ENCODE measurements at places on chromosomes 16 and 17. TPM values are rescaled to one million over a fixed set of nuclear protein-coding genes. Genes with fewer than 3 reads are reported as not detected.
A peak's percentile ranks its signal among the peaks of the same experiment; 100 is the strongest.

DNA sequence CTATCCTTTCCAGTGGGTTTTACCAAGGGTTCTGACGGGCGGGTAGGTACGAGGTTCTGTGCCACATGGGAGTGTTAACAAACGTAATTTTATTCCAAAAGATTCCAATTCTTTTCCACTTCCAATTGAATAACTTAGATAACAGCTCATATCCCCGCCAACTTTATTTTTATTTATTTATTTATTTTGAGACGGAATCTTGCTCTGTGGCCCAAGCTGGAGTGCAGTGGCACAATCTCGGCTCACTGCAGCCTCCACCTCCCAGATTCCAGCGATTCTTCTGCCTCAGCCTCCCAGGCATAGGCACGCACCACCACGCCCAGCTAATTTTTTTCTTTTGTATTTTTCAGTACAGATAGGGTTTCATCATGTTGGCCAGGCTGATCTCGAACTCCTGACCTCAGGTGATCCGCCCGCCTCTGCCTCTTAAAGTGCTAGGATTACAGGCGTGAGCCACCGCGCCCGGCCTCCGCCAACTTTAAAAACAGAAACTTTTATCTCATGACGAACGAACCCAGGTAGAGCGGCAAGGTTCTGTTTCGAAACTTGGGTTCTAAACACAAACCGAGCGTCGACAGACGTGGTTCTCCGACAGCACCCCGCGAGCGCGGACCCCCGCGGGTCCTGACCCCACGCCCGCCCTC lies 613 bp downstream of the ECI1 start:
- no peak for DNase-seq
- H3K27me3 ChIP-seq = no peaks in the 10 kb centered on the region
- peak overlapping the region; percentile 76 for H3K4me3 ChIP-seq
- peak overlapping the region; percentile 91 for H3K27ac ChIP-seq
- H3K4me1 ChIP-seq = peaks cover 18% of the 10 kb centered on the region

- no peaks in the 10 kb centered on the region for H3K27me3 ChIP-seq
- no peak for DNase-seq
- H3K4me1 ChIP-seq = no peaks in the 10 kb centered on the region
- peaks cover 17% of the 10 kb centered on the region for H3K36me3 ChIP-seq
- peak overlapping the region; percentile 82 for H3K27ac ChIP-seq
Measured at GRCh38 chr16:69311533-69312387, 610 bp downstream of the VPS4A start.

GRCh38 chr16:17519101-17519955 lies 48.6 kb upstream of the XYLT1 start:
- no peak for DNase-seq
- H3K4me1 ChIP-seq = no peaks in the 10 kb centered on the region
- H3K4me3 ChIP-seq = no peak overlapping the region
- no peak overlapping the region for H3K27ac ChIP-seq
- no peaks in the 10 kb centered on the region for H3K27me3 ChIP-seq

DNA sequence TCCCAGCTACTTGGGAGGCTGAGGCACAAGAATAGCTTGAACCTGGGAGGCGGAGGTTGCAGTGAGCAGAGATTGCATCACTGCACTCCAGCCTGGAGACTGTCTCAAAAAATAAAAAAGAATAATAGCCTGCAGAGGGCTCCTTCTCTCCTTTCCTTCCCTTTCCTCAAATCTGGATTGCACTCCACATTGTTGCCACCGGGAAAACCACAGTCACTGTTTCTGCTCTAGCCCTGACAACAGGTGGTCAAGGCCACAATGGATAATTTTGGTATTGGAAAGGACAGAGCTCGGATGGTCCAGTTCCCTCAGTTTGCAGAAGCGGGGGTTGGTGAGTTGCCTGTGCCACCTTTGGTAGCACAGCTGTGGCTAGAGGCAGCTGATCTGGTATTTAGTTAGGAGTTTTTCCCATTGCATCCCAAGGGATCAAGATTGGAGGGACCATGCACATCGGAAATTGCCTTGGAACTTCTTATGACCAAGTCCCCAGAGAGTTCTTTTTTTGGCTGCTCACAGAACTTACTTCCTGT lies 44.7 kb upstream of the PRSS54 start:
- H3K27ac ChIP-seq = peak overlapping the region; percentile 48
- no peak overlapping the region for H3K4me3 ChIP-seq
- no peaks in the 10 kb centered on the region for H3K36me3 ChIP-seq
- no peaks in the 10 kb centered on the region for H3K27me3 ChIP-seq

- peak overlapping the region; percentile 13 for H3K4me3 ChIP-seq
- peaks cover 14% of the 10 kb centered on the region for H3K4me1 ChIP-seq
- no peaks in the 10 kb centered on the region for H3K36me3 ChIP-seq
Measured at GRCh38 chr16:84228256-84228838, 11.5 kb downstream of the KCNG4 start.

DNA sequence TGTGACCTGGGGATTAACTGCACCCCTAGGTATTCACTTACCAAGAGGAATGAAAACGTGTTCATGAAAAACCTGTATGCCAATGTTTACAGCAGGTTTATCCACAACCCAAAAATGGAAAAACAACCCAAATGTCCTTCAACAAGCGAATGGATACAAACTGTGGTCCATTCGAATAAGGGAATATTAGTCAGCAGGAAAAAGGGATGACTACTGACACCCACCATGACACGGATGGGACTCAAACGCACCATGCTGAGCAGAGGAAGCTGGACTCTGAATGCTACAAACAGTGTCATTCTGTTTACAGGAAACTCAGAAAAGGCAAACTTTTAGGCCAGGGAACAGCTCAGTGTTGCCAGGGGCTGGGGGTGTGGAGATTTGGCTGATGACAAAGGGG lies 4.9 kb downstream of the SLC38A10 start:
- no peak overlapping the region for H3K27ac ChIP-seq
- no peaks in the 10 kb centered on the region for H3K4me1 ChIP-seq
- no peaks in the 10 kb centered on the region for H3K27me3 ChIP-seq
- no peak overlapping the region for H3K4me3 ChIP-seq
- peaks cover 21% of the 10 kb centered on the region for H3K36me3 ChIP-seq
- no peak for DNase-seq

DNA sequence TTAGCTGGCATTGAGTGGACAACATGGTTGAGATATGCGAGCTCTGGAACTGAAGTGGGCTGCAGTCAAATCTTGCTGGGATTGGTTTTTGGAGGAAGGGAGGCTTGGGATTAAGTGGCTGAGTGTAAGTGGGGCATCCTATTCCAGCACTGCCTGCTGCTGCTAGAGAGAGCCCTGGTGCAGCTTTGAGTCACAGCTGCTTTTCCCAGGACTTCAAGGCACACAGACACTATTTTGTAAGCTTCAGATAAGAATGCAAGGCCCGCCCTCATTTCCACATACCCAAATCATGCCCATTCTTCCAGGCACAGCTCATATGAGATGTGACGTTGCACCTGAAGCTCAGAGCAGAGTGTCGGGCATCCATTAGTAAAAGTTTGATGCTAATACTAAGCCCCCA lies 10.2 kb upstream of the MAF start:
- H3K27me3 ChIP-seq = no peaks in the 10 kb centered on the region
- no peak overlapping the region for H3K27ac ChIP-seq
- peak; percentile 5 for DNase-seq
- H3K4me1 ChIP-seq = no peaks in the 10 kb centered on the region

DNA sequence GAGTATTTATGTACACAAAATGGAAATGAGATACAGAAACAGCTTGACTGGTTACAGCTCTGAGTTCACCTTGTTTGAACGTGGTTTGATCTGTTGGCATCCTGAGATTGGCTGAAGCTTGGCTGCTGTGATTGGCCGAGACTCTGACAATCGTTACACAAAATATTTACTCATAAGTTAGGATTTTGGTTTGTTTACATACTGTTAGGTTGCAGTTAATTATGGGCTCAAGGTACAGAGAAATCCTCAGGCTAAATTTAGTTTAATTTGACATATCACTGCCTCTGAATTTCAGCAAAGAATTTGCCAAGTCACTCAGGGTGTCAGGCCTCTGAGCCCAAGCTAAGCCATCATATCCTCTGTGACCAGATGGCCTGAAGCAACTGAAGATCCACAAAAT lies 227.3 kb downstream of the COPRS start:
- no peak overlapping the region for H3K27ac ChIP-seq
- no peaks in the 10 kb centered on the region for H3K4me1 ChIP-seq
- H3K36me3 ChIP-seq = no peaks in the 10 kb centered on the region
- peak; percentile 9 for DNase-seq
- no peak overlapping the region for H3K4me3 ChIP-seq

DNA sequence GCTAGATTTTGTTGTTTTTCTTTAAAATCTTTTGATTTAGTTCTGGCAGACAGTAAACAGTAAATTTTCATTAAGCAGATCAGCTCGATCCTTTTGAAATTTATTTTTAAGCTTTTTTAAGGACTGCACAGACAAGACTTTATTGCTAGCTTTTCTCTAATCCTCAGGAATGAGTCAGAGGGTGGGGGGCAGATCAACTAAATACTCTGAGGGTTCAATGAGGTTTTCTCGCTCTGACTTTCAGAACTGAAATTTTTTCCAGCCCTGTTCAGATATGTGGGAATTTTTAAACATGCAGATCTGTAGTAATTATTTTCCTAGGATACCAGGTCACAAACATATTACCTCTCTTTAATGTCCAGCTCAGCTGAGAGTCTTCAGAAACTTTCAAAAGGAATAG lies 977.2 kb downstream of the CDH11 start:
- no peaks in the 10 kb centered on the region for H3K27me3 ChIP-seq
- DNase-seq = no peak
- H3K4me3 ChIP-seq = no peak overlapping the region

- no peak for DNase-seq
- H3K27ac ChIP-seq = no peak overlapping the region
- H3K4me1 ChIP-seq = no peaks in the 10 kb centered on the region
- no peaks in the 10 kb centered on the region for H3K36me3 ChIP-seq
Measured at GRCh38 chr16:47732122-47732521, 271.0 kb downstream of the PHKB start.

- no peaks in the 10 kb centered on the region for H3K27me3 ChIP-seq
- peaks cover 35% of the 10 kb centered on the region for H3K4me1 ChIP-seq
- H3K36me3 ChIP-seq = no peaks in the 10 kb centered on the region
- no peak overlapping the region for H3K27ac ChIP-seq
Measured at GRCh38 chr17:4357671-4358070, 8.8 kb downstream of the UBE2G1 start.

DNA sequence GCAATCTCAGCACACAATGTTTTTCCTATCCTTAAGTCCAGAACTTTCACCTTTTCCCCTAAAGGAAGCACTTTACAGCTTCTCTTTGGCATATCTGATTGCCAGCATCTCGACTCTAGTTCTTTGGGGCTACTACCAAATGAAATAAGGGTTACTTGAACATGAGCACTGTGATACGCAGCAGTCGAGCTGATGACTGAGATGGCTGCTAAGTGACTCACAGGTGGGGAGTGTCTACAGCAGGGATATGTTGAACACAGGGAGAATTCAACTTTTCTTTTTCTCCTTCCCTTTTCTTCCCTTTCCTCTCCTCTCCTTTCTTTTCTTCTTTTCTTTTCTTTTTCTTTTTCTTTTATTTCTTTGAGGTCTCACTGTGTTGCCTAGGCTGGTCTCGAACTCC lies 334.8 kb downstream of the MAF start:
- no peaks in the 10 kb centered on the region for H3K36me3 ChIP-seq
- no peak overlapping the region for H3K4me3 ChIP-seq
- H3K4me1 ChIP-seq = no peaks in the 10 kb centered on the region

DNA sequence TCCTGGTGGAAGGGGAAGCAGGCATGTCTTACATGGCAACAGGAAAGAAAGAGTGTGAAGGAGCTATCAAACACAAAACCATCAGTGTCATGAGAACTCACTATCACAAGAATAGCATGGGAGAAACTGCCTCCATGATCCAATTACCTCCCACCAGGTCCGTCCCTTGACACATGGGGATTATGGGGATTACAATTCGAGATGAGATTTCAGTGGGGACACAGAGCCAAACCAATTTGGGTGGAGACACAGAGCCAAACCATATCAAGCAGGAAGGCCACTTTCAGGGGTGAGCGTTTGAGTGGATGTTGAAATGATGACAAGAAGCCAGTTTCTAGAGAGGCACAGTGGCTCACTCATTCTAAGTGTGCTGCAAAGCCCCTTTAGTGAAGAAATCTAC lies 143.8 kb downstream of the CPPED1 start:
- no peaks in the 10 kb centered on the region for H3K36me3 ChIP-seq
- H3K27me3 ChIP-seq = no peaks in the 10 kb centered on the region
- no peak for DNase-seq
- no peak overlapping the region for H3K27ac ChIP-seq
- no peak overlapping the region for H3K4me3 ChIP-seq

GRCh38 chr16:50209546-50210265 lies 56.6 kb downstream of the TENT4B start:
- peaks cover 7% of the 10 kb centered on the region for H3K36me3 ChIP-seq
- H3K4me3 ChIP-seq = no peak overlapping the region
- H3K27me3 ChIP-seq = no peaks in the 10 kb centered on the region
- no peak overlapping the region for H3K27ac ChIP-seq

- H3K4me1 ChIP-seq = no peaks in the 10 kb centered on the region
Measured at GRCh38 chr16:29712809-29713208, 33.0 kb downstream of the C16orf54 start.

DNA sequence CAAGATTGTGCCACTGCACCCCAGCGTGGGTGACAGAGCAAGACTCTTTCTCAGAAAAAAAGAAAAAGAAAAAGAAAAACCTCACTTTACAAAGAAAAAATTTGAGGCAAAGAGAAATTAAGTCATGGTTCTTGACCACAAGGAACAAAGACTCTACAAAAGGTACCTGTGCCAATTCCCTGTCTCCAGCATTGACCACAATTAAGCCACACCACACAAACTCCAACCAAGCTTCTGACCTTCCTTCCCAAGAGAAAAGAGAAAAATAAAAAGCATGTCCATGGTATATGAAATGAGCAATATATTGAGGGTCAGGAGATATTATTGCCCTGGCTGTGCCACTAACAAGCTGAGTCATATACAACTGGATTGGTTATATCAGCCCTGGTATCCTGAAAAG lies 146.3 kb upstream of the NOG start:
- H3K4me3 ChIP-seq = no peak overlapping the region
- DNase-seq = no peak
- no peaks in the 10 kb centered on the region for H3K36me3 ChIP-seq
- H3K27me3 ChIP-seq = no peaks in the 10 kb centered on the region
- no peaks in the 10 kb centered on the region for H3K4me1 ChIP-seq
- H3K27ac ChIP-seq = no peak overlapping the region

GRCh38 chr16:47851146-47851545 lies 304.6 kb downstream of the ABCC12 start:
- H3K4me1 ChIP-seq = no peaks in the 10 kb centered on the region
- H3K27me3 ChIP-seq = no peaks in the 10 kb centered on the region
- no peak overlapping the region for H3K27ac ChIP-seq
- H3K36me3 ChIP-seq = no peaks in the 10 kb centered on the region

GRCh38 chr16:24999088-24999670 lies 16.0 kb downstream of the ARHGAP17 start:
- H3K27ac ChIP-seq = peak overlapping the region; percentile 80
- H3K36me3 ChIP-seq = no peaks in the 10 kb centered on the region
- H3K27me3 ChIP-seq = no peaks in the 10 kb centered on the region
- DNase-seq = no peak

The RASL10B gene
- total RNA-seq = 39.2 TPM

The SGCA gene
- 207 TPM for total RNA-seq

The MYH1 gene
- total RNA-seq = 0.07 TPM

The SP6 gene
- not detected for total RNA-seq

The PARD6A gene
- total RNA-seq = 5.6 TPM

The FBXW10 gene
- total RNA-seq = not detected

The SRL gene
- total RNA-seq = 295 TPM

The ASPHD1 gene
- 3.2 TPM for total RNA-seq

The CTF1 gene
- total RNA-seq = 7.6 TPM
